ENCODE measurements at places on chromosomes 4 and X.

- DNase-seq: no peak
These were observed 1.9 kb downstream of the SMAD1 start for GRCh38 chr4:145483514-145483913.

DNA sequence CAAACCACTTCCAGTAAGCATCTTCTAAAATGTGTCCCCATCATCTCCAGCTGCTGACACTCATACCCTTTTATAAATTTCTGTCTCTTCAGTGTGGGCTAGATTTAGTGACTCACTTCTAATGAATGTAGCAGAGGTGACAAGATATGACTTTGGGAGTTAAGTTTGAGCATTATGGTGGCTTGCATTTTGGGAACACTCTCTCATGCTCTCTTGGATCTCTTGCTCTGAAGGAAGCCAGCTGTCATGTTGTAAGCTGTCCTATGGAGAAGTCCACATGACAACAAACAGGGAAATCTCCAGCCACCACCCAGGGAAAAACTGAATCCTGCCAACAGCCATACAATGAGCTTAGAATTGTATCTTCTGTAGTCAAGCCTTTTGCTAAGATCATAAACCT is 691.3 kb upstream of the PCDH7 start:
- no peak for DNase-seq

- DNase-seq: no peak
These were observed 81.3 kb upstream of the ATOH1 start for GRCh38 chr4:93747220-93747619.

DNA sequence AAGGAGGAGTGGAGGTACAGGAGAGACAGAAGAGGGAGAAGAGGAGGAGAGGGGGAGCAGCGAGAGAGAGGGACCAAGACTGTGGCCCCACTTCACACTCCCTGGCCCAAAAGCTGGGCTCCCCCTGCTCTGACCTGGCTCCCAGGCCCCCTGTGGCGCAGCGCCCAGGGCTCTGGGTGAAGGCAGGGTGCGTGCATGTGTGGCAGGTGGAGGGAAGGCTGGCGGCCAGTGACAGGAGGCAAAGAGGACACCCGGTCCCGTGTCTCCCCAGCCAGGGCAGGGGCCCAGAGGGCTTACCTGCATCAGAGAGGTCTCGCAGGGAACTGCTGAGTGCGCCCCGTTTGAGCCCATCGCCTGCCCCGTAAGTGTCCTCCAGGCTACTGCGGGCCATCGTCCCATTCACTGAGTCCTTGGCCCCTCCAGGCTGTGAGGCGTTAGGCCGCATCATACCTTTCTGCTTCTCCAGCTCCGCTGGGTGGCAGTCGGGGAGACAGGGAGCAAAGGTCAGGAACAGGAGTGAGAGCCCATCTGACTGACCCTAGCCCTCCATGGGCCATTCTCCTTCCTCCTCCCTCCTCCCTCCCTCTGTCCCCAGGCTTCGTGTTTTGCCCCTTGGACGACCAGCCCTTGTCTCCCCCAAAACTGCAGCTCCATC is 11.1 kb upstream of the KDM5C start:
- no peak for DNase-seq

GRCh38 chrX:150954951-150955350 is 28.2 kb upstream of the HMGB3 start:
- DNase-seq: no peak

GRCh38 chr4:183633476-183634400 is 25.2 kb downstream of the RWDD4 start:
- DNase-seq: no peak

GRCh38 chr4:26218677-26219605 is 101.9 kb upstream of the RBPJ start:
- no peak for DNase-seq

- no peak for DNase-seq
These were observed 497.5 kb upstream of the IGFBP7 start for GRCh38 chr4:57607566-57608180.

DNA sequence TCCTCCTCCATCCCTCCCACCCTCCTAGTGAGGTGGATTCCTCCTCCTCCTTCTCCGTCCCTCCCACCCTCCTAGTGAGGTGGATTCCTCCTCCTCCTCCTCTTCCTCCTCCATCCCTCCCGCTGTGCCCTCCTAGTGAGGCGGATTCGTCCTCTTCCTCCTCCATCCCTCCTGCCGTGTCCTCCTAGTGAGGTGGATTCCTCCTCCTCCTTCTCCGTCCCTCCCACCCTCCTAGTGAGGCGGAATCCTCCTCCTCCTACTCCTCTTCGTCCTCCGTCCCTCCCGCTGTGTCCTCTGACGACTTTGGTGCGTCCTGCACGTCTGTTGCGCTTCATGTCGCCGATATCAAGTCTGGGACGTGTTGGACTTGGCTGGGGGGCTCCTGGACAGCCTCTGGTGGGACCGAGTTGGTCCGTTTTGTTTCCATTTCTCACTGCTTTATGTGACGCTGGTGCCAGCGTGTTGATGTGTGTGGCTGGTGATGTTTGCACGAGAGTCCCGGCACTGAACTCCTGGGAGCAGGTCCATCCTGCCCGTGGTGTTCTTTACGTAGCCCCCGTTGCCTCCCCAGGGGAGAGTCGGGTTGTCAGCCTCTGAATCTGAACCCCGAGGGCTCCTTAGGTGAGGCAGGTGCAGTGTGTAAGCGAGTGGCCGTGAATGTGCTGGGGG is 5.4 kb downstream of the AKAP17A start:
- no peak for DNase-seq

DNA sequence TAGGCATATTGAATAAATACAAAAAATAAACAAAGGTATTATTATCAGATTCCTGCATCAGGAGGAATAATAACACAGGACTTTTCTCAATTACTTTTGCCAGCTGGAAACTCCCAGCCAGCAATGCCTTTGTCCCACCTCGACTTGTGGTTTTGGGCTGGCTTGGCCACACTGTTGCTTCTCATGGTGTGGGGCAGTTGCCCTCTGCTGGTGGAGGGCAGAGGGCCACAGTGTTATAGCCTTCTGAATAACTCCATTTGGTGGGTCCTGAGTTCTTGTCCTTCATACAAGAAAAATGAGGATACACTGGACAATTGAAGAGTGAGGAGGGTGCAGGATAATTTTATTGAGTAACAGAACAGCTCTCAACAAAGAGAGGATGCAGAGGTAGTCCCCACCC is 1206.0 kb upstream of the ADGRL3 start:
- no peak for DNase-seq

GRCh38 chr4:4578981-4579380 is 37.1 kb upstream of the STX18 start:
- no peak for DNase-seq

DNA sequence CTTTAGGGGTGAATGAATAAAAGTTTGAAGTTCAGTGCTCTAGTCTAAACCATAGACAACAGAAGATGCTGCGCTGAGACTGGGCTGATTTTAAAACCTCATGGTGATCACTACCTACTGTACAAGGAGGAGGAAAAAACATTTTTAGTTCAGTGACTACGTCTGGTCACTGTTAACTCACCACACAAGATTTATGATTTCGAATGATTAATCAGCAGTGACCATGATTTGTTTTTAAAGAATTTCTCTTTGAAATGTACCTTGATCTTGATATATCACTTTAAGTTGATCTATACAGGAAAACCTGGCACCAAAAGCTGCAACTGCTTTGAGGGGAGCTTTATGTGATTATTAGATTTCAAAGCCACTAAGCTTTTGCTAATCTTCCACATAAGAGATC is 286.3 kb downstream of the PDGFC start:
- no peak for DNase-seq

DNA sequence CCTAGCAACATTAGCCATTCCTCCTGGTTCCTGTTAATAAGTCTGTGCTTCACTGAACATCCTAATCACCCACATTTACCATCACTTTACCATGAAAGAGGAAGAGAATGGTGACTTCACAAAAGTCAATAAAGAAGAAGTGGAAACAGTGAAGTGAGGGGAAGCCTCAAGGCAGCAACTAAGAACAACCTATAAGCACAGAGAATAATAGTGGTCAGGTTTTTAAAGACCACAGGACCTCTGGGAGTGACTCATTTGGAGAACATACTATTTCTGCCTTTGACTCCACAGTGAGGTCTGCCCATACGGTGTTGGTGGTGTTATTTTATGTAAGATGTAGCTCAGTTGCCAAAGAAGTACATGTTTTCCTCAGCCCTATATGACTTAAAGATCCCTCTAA is 86.0 kb upstream of the TET2 start:
- no peak for DNase-seq

- no peak for DNase-seq
These were observed 47.5 kb downstream of the TBC1D14 start for GRCh38 chr4:6957148-6957520.

- no peak for DNase-seq
These were observed 584.8 kb downstream of the PPARGC1A start for GRCh38 chr4:23305026-23305425.

- no peak for DNase-seq
These were observed 102.9 kb upstream of the PGRMC2 start for GRCh38 chr4:128390475-128390996.

DNA sequence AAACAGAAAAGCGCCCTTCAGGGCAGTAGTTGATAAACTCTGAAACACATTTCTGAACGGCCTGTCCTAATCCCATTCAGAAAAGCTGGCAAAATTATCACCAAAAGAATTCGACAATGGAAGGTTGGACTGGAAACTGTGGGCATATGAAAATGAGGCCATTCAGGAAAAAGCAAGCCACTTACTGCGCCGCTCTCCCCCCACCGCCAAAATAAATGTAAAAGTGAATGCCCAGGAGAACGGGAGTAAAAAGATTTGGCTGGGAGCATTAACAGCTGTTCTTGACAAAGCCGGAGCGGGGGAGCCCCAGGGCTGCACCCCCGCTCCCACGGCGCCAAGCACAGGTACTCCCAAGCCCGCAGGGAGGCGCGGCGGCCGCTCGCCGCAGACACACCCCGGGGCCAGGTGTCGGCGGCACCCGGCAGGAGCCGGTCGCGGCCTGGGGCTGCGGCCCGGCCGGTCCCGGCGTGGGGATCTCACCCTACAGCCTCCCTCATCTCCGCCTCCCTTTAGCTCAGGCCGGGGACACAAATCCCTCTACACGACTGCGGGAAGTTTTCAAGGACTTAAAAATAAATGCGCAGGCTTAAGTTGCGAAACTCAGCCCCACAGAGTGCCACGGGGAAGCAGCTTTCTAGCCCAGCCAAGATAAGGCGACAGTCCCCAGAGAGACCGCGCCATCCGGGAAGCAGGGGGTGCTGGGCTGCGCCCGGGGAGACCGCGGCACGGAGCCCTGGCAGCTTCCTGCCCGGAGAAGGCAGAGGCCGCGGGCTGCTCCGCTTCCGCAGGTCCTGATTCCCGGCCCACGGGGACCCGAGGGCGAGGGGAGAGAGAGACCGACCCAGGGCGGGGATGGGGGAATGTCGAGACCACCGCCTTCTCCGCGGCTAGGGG is 593 bp downstream of the SH3RF1 start:
- DNase-seq: no peak

- no peak for DNase-seq
These were observed 1037.1 kb upstream of the INTU start for GRCh38 chr4:126595643-126596042.

- no peak for DNase-seq
These were observed 6.3 kb downstream of the MXD4 start for GRCh38 chr4:2255501-2256155.

- DNase-seq: no peak
These were observed 12.7 kb downstream of the ACOX3 start for GRCh38 chr4:8427761-8428287.

GRCh38 chr4:38639242-38639641 is 24.8 kb upstream of the KLF3 start:
- DNase-seq: no peak

GRCh38 chrX:31232506-31232905 is 160.7 kb upstream of the FTHL17 start:
- DNase-seq: no peak

GRCh38 chrX:68833855-68834331 is 5.1 kb downstream of the EFNB1 start:
- no peak for DNase-seq

- DNase-seq: no peak
These were observed 35.6 kb upstream of the EDA2R start for GRCh38 chrX:66674506-66674905.

All from stimulated activated CD4-positive, alpha-beta T cell treated with anti-CD3 and anti-CD28 coated beads, TNF-alpha, amount 100 ng/mL, for 4 hours (primary cell).